DMS 273 treated with DMSO at 0.1 percent for 48 hours (cell line): ENCODE measurements at places on chromosomes 11 and 22.
A peak's percentile ranks its signal among the peaks of the same experiment; 100 is the strongest.

DNA sequence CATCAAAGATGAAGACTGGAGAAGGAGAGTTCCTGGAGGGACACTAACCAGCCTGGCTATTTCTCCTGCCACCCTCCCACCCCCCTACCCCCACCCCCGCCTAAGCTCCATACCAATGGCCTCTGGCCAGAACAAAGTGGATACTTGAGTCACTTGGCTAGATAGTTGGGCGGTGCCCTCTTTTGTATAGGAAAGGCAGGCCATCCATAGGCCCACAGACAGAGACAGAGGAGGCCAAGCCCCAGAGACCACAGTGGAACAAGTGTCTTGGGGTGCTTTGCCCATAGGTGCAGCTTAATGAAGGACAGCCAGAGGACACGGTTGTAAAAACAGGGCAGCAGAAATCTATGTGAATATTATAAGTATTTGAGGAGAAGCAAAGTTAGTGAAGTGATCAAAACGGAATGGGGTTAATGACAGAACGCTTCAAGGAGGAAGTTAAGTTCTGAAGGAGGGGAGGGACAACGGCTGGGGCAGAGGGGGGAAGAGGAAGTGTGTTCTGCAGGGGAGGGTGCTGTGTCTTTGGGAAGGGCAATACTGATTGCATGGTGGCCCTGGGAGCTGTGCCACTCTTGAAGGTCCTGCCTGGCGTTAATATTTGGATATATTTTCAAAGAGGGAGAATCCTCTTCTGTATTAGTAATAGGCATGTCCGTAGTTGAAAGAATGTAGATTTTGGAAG, 32.7 kb downstream of the FLI1 start:
- DNase-seq, result no peak

DNA sequence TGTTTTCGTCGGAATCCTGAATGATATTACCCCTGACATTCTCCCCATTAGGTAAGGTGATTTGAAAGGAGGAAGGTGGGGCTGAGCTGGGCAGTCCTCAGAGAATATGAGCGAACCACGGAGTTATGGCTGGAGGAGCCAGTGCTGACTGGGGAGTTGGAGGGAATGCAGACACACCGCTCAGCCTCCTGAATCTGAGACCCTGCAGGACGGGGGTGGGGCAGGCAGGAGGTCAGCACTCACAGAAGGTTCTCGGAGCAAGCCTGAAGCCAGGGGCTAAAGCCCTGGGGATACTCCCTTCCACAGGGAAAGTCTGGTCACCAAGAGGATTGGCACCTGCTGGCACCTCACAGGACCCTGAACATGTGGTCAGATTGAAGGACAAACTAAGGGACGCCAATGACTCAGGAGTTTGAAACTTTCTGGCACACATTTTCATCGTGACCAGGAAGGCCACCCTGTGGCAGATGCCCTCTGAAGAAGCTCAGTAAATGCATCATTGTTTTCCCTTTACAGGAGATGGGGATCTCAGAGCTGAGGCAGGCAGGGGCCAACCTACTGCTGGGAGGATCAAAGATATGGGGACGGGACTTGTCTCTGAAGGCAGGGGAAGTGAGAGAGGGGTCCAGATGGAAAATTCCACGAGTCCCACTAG, 26.9 kb upstream of the FCHSD2 start:
- no peak for DNase-seq

GRCh38 chr11:111557425-111558111, 17.0 kb downstream of the LAYN start:
- no peak for DNase-seq

DNA sequence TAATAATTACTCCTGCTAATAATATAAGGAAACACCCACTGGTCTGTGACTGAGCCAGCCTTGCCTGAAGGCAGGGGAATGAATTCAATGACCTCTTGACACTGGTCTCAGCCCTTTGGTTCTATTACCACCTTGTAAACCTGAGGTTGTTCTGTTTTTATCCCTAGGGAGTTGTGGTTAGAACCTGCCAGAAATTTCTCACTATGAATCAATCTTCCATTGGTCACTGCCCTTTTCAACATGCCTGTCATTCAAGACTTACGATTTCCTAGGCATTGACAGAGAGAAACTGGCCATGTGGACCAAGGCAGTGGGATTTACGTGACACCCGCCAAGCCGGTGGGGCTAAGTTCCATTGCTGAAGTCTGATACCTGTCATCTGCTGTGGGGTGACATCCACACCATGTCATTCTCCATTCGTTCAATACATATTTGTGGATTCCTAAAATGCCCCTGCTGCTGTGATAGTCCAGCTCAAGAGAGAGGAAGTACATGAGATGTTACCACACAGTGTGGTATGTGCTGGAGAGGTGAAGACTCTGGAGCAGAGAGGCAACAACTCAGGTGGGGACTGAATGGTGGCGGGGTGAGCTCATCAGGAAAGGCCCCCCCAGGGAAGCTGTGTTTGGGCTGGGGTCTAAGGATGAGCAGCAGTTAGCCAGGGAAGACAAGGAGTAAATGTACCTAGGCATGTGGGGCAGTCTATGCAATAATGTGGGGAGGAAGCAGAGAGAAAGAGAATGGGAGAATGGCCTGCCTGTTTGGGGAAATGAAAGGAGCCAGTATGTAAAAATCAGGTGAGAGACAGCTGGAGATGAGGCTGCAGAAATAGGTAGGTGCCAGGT, 15.2 kb upstream of the EHF start:
- DNase-seq, result no peak

- no peak for DNase-seq
Measured at GRCh38 chr22:27601195-27601594, 200.4 kb downstream of the MN1 start.

GRCh38 chr22:22703715-22704114, 59.3 kb downstream of the GGTLC2 start:
- no peak for DNase-seq

DNA sequence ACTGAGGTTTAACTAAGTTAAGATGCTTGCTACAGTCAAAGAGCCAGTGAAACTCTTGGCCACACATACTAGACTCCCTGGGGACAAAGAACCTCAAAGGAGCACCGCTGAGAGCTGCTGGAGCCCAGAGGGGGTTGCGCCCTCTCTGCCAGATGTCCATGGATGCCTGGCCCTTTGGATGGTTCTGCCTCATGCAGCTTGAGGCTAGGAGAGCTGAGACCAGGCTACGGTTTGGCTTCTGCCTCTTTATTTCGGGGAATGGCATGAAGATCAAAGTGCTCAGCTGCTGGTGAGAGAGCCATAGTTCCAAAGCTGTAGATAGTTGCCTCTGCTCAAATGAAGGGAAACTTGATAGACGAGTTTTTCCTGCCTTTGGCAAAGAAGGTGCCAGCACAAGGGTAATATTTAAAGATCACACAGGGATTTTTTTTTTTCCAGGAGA, 43.0 kb downstream of the RASSF10 start:
- DNase-seq, result no peak

- DNase-seq, result no peak
Measured at GRCh38 chr11:132068556-132068955, 698.1 kb downstream of the NTM start.

DNA sequence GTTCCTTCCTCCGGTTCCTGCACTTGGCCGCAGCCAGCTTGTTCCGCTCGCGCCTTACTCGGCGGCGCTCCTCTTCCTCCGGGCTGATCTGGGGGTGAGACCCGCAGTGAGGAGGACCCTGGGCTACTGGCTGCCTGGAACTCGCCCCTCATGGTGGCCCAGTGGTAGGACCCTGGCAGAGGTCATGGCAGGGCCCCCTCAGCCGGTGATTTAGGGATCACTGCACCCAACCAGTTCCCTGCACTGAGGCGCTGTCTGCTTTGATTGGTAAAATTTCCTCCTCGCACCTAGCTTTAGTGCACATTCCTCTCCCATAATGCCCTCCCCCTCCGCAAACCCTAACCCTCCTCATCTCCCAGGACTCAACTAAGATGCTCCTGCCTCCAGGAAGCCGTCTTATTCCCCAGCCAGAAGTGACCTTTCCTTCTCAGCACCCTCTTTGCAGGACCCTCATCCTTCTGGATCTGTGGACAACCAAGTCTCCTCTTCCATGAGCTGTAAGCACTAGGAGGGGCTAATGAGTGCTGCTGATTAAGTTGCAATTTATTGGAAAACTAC, 3.6 kb downstream of the CCDC85B start:
- no peak for DNase-seq

GRCh38 chr11:64060263-64060860, 24.6 kb downstream of the FLRT1 start:
- DNase-seq, result no peak

DNA sequence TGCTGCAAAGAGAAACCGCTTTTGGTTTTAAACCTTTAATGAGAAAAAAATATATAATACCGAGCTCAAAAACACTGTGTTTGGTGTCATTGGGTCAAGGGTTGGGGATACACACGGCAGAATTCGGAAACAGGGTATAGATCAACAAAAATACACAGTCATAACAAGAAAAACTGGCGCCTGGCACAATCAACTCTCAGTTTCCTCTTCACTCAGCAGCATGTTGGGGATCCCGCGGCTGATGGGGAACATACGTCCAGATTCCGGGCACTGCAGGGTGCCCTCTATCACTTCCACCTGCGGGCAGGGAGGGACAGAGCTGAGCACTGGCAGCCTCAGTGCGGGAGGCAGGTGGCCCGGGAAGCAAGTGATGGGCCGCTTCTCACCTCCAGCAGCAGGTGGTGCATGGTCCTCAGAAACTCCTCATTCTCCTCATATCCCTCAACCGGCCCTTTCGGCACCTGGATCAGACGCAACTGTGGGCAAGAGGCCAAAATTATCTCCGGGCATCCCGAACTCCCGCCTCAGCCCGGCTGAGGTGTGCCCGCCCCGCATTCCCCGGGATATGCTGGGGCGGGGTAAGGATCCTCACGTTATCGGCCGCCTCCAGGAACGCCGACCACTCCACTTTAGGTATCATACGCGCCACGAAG, 561 bp downstream of the TRMT112 start:
- no peak for DNase-seq

DNA sequence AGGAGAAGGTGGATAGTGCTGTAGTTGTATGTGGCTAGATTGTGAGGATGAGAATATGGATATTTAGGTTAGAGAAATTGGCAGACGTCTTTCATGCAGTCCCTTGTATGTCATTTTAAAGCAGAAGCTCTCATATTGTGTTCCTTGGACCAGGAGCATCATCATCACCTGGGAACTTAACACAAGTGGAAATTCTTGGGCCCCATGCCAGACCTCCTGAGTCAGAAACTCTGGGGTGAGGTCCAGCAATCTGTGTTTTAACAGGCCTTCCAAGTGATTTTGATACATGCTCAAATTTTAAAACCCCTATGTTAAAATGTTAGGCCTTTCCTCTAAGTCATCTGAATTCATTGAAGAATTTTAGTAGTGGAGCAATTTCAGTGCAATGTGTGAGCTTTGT, 34.8 kb downstream of the JHY start:
- no peak for DNase-seq

GRCh38 chr11:128790196-128790595, 76.9 kb downstream of the KCNJ1 start:
- no peak for DNase-seq

DNA sequence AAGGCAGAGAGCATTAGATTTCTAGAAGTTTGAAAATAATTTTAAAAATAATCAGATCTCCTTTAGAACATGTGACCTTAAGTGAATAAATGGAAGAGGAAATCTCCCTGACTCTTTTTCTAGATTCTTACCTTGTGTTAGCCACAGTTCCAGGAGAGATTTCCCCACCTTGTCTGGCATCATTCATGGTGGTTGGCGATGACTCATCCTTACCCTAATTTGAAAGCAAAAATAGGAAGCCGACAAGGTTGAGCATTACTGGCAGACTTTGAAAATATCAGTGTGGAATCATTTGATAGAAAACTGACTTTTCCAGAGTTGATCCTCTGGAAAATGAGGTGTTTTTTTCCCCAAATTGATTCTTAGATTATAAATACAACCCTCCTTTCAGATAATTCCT, 48.1 kb downstream of the CNTN5 start:
- no peak for DNase-seq

DNA sequence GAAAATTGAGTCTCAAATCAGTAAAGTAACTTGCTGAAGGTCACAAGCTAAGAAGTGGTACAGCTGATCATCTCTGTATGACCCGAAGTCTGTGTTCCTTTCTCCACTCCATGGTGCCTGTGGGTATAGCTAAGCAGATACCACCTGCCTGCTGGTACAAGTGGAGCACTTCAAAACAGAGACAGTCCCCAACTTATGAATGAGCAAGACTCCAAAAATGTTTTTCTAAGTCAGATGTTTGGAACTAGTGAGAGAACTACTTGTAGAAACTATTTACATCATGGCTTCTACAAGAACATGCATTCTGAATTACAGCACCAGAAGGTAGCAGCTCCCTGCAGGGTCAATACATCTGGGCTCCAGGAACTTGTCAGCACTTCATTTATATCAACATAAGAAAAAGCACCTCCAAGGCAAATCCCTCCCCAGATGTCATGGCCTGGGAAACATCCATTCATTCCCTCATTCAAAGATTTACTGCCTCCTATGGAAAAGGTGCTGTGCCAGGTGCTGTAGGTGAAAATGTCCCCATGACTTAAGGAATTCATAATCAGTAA, 94.7 kb downstream of the SERGEF start:
- DNase-seq, result peak; percentile 51

GRCh38 chr11:97502201-97502600, 1112.4 kb downstream of the JRKL start:
- DNase-seq, result no peak

DNA sequence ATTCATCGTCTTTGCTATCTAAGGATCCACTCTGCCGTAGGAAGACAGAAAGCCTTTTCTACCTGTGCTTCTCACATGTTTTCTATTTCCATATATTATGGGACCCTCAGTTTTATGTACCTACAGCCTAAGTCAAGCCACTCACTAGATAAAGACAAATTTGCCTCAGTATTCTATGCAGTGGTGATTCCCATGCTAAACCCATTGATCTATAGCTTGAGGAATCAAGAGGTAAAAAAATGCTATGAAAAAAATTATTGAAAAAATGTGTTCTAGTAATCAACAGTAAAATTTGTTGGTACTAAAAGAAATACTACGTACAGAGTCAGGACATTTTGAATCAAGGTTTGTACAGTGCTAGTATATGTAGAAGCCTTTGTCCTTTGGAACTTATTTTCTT, 18.1 kb upstream of the OR5AL1 start:
- DNase-seq, result no peak

DNA sequence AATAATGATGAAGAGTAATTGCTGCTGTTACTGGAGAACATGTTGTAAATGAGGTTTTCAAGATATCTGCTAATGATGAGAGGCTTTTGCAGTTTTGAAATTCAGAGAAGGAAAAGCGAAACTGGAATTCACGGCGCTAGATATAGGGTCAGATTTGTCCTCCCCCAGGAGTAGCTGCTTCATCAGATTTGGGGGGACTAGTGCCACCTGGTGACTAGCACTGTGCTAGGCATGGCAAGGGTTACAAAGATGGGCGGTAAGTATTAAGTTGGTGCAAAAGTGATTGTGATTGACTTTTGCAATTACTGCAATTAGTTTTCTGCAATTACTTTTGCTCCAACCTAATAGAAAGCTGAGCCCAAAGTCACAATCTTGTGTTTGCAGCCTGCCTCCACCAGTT, 879.9 kb upstream of the TENM4 start:
- no peak for DNase-seq

GRCh38 chr22:49638788-49639187, 188.9 kb downstream of the BRD1 start:
- no peak for DNase-seq

DNA sequence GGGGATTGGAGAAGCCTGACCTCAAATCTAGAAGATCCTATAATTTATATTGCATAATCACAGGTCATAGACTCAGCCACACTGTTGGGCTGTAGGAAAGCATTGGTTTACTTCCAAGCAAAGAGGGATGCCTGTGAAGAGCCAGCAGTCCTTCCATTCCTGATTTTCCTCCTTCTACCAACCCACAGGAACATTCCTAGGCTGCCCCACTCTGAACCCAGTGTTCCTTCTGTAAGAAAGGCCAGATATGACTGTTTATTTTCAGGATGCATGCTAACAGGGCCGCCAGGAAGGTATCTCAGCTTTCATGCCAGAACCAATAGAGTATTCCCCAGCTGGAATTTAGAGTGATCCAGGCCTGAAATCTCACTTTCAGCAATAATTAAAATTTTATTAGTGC, 197.1 kb downstream of the ETS1 start:
- DNase-seq, result no peak
